ENCODE measurements at places on chromosomes 2 and 18. TPM values are rescaled to one million over a fixed set of nuclear protein-coding genes. Genes with fewer than 3 reads are reported as not detected.

SLC19A3 gene
- total RNA-seq = 1.6 TPM

HOXD13 gene
- not detected for total RNA-seq

CXCR1 gene
- not detected for total RNA-seq

DNA sequence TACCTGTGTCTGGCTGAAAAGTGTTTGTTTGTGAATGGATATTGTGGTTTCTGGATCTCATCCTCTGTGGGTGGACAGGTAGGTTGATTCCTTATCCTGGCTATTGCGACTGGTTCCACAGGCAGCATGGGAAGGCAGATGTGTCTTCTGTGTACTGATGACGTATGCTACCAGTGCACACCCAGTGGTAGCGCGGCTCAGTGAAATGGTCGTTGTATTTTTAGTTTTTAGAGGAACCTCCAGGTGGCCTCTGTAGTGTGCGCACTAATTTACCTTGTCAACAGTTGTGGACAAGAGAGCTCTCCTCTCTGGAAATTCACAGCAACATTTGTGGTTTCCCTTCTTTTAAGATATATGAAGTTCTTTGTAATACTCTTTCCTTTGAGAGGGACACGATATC, 52.5 kb downstream of the CCDC74A start:
- DNase-seq = no peak

- DNase-seq = no peak
Observed at GRCh38 chr2:233201258-233202013, 50.0 kb upstream of the ATG16L1 start.

GRCh38 chr2:173037245-173038120, 38.2 kb upstream of the MAP3K20 start:
- peak; percentile 90 for DNase-seq
